ENCODE measurements at places on chromosomes 3 and 15. TPM values are rescaled to one million over a fixed set of nuclear protein-coding genes. Genes with fewer than 3 reads are reported as not detected.

MAGEL2 gene
- total RNA-seq: not detected

SAMMSON gene
- 0.78 TPM for total RNA-seq

DUOX2 gene
- total RNA-seq: not detected

SPRED1 gene
- total RNA-seq: 11.2 TPM

Data from Caki2 (cell line).